ENCODE measurements at places on chromosomes 7 and 10.

- no peak for DNase-seq
These were observed 91.3 kb upstream of the DNAAF5 start for GRCh38 chr7:635227-635626.

- DNase-seq, result no peak
These were observed 168.9 kb downstream of the CDK14 start for GRCh38 chr7:90764848-90765570.

DNA sequence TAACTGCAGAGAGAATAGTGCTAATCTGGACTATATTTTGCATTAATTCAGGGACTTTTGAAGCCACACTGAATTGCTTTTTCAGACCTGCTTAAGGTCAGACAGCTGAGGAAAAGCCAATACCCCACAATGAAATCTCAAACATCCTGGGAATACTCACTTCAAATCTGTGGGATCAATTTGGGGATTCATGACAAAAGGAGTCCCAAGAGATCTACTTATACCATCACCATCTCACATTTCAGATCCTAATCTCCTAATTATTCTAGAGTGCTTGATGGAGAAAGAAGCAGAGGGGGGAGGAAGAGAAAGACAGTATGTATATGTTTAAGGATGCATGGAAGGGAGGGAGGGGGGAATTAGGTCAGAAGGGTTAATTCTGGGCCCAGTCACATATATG lies 202.2 kb downstream of the CACNA2D1 start:
- DNase-seq, result no peak

DNA sequence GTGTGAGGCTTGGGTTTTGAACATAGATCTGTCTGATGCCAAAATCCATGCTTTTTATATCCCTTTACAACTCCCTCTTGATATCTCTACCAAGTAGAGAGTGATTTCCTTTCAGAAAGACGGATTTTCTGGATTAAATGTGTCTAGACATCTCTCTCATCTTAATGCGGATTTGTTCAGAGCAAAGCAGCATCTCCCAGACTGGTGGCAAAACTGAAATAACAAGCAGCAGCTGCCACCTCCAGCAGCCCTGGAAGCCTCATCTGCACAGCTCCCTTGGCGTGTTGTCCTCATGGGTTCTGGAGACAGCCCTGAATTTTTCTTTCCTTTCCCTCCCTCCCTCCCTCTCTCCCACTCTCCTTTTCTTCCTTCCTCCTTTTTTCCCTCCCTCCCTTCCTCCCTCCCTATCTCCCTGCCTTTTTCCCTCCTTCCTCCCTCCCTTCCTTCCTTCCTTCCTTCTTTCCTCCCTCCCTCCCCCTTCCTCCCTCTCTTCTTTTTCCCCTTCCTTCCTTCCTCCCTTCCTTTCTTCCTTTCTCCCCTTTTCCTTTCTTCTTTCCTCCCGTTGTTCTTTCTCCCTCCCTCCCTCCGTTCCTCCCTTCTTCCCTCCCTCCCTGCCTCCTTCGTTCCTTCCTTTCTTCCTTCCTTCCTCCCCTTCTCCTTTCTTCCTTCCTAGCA lies 639.9 kb downstream of the TYW1 start:
- DNase-seq, result no peak

DNA sequence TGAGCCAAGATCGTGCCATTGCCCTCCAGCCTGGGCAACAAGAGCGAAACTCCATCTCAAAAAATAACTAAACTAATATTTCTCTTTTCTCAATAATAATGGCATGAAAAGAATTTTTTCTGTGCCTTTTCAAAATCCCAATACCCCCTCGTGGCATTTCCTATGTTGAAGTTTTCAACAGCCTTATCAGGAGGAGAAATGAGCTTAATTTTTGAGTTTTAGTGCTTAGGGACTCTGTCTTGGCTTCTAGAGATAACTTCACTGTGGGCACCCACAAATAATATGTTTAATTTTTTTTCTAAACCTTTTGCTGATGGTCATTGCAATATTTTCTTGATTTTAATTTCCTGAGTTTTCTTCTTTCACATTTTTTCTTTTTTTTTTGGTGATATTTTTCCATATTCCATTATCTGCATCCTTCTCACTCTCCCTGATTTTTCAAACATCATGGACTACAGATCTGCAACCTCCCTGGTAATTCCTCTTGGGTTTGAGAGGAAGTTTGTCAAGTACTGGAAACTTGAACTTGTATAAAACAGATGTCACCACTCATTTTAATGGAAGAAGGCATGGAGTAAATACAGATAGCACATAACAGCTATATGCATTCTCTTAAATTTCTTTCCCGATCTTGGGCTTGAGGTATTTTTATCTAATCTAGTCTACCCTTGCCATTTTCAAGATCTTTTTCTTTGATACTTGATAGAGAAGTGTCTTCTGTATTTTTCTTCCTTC lies 84.0 kb downstream of the KAT6B start:
- no peak for DNase-seq

GRCh38 chr7:36224934-36225858 lies 72.1 kb downstream of the EEPD1 start:
- DNase-seq, result no peak

DNA sequence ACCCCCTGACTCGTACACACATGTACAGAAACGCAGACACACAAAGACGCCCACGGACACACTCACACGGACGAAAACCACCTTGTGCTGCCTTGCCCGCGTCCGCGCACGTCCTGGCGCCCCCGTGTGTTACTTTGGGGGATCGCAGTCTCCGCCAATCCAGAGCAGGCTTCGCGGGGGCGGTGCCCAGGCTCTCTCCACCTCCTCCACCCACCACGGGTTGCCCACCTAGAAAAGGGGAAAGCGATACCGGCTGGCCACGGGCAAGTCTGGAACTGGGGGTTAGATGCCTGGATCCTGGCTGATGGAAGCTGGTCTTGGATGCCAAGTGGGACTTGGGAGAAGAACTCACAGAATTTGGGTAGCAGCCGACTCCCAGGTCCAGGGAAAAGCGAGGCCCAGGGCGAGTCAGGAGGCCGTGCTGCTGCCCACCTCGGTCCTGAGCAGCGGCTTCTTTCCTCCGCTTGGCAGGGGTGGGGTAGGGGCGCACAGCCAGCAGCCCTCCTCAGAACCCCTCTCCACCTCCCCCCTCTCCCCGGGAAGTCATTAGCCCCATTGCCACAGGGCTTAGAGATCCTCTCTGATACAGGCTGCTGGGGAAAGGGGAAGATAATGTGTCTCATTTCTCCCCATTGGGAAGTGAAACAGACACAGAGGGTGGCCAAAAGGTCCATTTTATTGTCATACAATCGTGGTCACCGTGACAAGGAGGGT lies 4.6 kb upstream of the VGF start:
- DNase-seq, result peak; percentile 83

GRCh38 chr7:43834463-43835251 lies 34.7 kb downstream of the MRPS24 start:
- peak; percentile 19 for DNase-seq

DNA sequence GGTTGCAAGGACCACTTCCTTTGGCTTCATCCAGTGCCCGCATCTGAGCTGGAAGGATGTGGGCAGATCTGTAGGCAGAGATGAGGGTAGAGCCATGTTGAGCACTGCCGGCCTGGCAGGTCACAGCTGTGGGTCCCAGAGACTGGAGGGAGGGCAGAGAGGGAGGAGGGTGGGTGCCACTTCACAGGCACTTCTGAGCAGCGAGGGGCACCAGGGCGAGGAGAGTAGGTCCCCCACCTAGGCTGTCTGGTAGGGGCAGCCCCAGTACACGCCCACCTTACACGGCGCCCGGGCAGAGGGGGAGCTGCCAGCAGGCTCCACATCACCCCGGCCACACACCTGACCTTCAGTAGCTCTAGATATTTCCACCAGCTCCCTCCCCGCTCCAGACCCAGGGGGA lies 473.0 kb upstream of the FOXK1 start:
- no peak for DNase-seq

- DNase-seq, result no peak
These were observed 13.4 kb upstream of the HNRNPH3 start for GRCh38 chr10:68318331-68319059.

- no peak for DNase-seq
These were observed 221.0 kb downstream of the AUTS2 start for GRCh38 chr7:69819333-69819705.

DNA sequence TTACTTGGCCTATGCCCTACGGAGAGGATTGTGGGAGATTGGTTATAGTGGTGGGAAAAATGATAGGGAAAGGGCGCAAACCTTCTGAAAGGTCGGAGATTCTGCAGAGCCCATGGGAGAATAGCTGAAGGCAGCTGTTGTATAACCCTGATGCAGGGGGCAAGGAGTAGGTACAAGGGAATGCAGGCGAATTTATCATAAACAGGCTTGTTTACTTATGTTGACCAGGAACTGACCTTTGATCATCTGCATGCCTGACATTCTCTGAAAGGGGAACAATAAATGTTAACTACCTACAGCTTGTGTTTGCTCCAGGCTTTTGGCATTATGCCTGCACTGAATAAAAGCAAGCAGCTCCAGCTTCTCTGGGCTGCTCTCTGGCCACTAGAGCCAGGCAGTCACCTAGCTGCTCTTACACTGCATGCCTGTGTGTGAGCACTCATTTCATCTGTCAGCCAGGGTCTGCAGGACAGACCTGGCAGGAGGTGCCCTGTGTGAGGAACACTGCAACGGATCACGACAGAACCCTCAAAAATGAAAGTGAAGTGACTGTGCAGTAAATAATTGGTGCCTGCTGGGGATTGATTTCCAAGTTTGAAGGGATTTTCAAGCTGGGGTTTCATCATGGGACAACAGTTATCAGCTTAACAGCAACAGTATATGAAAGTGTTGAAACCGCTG lies 31.1 kb upstream of the ABCA13 start:
- no peak for DNase-seq

- DNase-seq, result no peak
These were observed 25.5 kb upstream of the RGS10 start for GRCh38 chr10:119567978-119568377.

- DNase-seq, result no peak
These were observed 5.9 kb downstream of the TTYH3 start for GRCh38 chr7:2637505-2638223.

DNA sequence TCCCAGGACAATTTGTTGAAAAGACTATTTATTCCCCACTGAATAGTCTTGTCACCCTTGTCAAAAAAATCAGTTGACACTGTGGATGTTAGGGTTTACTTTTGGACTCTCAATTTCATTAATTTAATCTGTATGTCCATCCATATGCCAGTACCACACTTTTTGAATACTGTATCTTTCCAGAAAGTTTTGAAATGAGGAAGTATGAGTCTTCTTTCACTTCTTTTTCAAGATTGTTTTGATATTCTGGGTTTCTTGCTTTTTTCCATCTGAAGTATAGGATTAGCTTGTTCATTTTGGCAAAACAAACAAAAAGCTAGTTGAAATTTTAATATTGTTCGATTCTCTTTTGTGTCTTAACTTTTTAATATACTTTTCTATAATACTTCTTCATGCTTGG lies 21.7 kb downstream of the KLHDC10 start:
- DNase-seq, result no peak

- DNase-seq, result no peak
These were observed 13.2 kb downstream of the LDB1 start for GRCh38 chr10:102106998-102107397.

GRCh38 chr7:106486331-106486730 lies 174.6 kb downstream of the CCDC71L start:
- no peak for DNase-seq

- no peak for DNase-seq
These were observed 389.0 kb upstream of the SORCS1 start for GRCh38 chr10:107553470-107553869.

- DNase-seq, result no peak
These were observed 30.0 kb upstream of the KDM7A start for GRCh38 chr7:140206616-140207389.

DNA sequence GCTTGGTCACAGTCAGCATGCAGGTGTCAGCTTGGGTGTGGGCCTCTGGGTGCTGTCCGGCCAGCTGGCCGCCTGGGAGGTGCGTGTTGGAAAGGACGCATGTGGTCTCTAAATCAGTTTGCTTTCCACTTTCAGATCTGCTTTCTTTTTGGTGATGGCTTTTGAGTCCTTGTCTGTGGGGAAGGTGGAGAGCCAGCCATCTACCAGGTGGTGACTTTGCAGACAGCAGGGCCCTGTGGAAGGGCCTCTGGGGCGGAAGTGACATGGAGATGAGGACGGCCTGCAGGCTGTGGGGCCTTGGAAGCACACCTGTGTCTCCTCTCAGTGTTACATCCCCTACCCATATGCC lies 59.4 kb downstream of the WDR37 start:
- no peak for DNase-seq

DNA sequence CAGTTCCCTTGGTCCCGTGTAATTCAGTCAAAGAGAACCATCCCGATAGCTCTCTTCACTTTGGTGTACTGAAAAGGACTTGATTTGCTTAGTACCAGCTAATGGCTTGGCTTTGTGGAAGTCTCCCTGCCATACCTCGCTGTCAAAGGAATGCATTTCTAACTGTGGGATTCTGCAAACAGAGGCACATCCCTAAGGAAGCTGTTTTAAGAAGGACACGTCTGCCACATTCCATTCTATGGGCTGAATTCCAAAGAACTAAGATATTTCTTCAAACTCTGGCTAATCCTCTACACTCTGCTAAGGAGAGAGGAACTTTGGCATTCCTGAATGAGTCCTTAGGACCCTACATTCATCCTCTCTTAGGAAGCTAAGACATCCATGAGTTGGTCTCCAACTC lies 327.9 kb downstream of the SFMBT2 start:
- DNase-seq, result no peak

- no peak for DNase-seq
These were observed 189.0 kb downstream of the GALNT17 start for GRCh38 chr7:71320916-71321315.

GRCh38 chr10:113027574-113028455 lies 77.8 kb downstream of the TCF7L2 start:
- no peak for DNase-seq

- DNase-seq, result no peak
These were observed 246.4 kb downstream of the EMX2 start for GRCh38 chr10:117788911-117789310.

DNA sequence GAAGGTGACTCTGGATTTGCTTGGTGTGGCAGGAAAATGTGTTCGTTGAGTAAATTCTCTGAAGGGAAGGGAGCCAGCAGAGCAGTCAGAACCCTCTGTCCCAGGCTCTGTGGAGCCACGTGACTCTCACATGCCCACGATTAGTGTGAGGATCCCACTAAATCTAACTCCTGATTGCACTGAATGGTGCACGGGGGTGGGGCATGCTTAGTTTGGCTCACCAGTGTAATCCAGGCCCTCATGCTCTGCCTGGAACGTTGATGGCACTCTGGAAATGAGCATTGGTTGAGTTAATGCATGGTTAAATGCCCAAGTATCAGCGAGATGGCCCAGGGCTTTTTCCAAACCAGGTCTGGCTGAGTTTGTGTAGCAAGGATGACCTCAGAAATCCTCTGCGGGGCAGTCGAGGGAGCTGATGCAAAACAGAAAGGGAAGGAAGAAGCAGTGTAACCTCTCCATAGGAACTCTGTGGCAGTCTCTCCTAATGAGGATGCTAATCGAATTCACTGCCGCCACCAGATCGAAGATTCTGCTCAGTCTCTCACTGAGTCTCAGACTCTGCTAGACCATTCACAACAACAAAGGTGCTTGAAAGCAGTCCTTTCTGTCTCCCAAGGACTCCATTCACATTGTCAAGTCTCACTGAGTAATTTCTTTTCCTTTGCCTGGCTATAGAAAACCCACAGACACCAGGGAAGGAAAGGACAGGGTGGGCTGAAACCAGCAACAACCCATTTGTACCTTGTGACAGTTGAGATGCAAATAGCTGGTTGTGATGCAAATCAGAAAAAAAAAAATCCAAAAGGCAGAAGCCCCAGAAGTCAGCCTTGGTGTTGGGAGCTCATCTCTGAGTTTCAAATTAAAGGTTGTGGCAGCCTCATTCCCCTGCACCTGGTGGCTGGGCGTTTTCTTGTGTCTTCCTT lies 98.1 kb downstream of the C10orf105 start:
- DNase-seq, result no peak
